ENCODE measurements at places on chromosomes 5 and 9.

DNA sequence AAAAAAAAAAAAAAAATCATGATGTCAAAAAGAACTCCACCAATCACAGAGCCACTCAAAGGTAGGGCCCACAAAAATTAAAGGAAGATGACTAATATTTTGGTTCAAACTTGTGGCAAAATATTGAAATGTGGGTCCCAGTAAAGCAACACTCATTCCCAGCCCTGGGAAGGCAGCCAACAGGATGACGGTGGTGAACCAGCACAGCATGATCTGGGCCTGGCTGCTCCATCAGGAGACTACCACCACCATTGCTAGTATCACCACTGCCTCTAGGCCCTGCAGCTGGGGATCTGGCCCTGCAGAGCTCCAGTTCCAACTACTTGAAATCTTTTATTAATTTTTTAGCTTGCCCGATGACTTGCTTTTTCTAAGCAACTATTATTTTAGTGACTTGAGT, 206.8 kb upstream of the ITGA1 start:
- peak; percentile 69 for DNase-seq

DNA sequence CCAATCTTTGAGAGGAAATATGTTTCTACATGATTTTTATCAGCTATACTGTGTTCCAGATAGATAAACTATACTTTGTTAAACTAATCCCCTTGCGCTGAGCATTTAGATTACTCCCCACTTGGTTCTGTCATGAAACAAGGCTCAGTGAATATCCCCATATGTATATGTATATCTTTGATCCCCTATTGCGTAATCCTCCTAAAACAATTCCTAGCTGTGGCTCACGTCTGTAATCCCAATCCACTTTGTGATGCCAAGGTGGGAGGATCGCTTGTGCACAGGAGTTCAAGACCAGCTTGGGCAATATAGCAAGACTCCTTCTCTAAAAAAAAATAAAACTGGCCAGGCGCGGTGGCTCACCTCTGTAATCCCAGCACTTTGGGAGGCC, 2.7 kb downstream of the PHYHD1 start:
- no peak for DNase-seq

GRCh38 chr5:171736976-171737891, 48.4 kb upstream of the SMIM23 start:
- DNase-seq, result peak; percentile 39

DNA sequence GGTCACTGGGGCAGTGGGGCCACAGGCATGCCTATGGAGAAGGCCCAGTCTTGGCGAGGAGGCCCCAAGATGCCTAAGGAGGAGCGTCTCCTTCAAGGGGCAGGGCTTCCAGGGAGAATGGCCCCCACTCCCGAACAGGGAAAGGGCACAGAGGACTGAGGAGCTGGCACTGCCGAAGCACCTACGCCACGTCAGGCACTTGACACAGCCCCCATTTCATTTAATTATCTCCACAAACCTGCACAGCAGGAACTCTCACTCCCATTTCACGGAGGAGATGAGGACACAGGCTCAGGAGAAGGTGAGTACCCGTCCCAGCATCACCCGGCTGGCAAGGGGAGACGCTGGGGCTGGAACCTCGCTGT, 26.0 kb downstream of the EGR1 start:
- DNase-seq, result no peak

GRCh38 chr5:101658433-101658832, 637.7 kb downstream of the SLCO4C1 start:
- DNase-seq, result no peak

GRCh38 chr5:38339446-38339845, 81.1 kb downstream of the EGFLAM start:
- DNase-seq, result no peak

- DNase-seq, result no peak
These were observed 327.3 kb upstream of the CDH6 start for GRCh38 chr5:30866142-30866541.

- peak; percentile 52 for DNase-seq
These were observed 59.9 kb upstream of the PLPP1 start for GRCh38 chr5:55594671-55595070.

- DNase-seq, result no peak
These were observed 17.5 kb downstream of the BAAT start for GRCh38 chr9:101367323-101367722.

DNA sequence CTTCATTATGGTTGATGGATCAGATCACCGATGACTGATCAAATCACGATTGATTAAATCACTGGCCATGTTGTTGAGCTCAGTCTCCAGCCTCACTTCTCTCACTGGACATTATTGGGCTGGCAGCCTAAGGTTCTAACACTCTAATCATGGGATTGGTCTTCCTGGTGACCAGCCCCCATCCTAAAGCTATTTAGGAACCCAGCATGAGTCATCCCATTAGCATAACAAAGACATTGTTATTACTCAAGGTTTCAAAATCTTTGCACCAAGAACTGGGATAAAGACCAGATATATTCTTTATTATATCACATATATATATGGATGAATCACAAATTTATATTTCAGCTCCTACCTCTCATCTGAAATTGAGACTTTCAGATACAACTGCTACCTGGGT, 272.1 kb upstream of the IL12B start:
- DNase-seq, result no peak

GRCh38 chr5:40202814-40203440, 476.8 kb upstream of the PTGER4 start:
- no peak for DNase-seq

DNA sequence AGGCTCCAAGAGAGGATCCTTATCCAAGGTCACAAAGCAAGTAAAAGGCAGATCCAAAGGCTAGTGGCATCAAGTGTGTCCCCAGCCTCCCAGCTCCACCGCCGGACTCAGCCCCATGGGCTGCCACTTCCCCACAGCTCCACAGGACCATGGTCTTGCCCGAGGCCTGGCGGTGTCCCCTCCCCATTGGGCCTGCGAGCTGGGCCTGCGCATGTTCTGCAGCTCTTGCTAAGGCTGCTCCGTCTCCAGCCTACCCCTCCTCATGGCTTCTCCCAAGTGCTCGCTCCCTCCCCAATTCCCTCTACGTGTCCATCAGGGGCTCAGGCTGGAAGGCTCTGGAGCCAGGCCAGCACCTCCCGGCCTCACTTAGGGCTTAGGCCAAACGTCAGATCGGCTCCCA, 29.4 kb downstream of the DBH start:
- DNase-seq, result no peak

GRCh38 chr5:150181766-150182545, 7.9 kb upstream of the SLC6A7 start:
- DNase-seq, result no peak

DNA sequence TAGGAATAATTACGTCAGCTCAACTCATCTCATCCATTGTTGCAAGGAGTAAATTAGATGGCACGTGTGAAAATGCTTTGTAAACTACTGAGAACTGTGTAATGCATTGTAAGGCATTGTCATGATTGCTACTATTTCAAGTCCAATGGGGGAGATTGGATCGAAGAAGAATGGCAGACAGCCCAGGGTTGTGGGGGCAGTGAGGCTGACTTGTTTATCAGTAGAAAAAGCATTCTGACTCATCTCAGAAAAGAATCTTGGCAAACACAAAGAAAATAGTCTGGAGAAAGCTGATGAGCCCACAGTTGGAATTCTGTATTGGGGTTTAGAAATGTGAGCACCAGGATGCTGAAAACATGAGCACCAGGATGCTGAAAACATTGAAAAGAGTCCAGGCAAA, 28.0 kb upstream of the DAP start:
- DNase-seq, result peak; percentile 82

GRCh38 chr5:56525113-56525512, 290.2 kb upstream of the MAP3K1 start:
- DNase-seq, result peak; percentile 62

DNA sequence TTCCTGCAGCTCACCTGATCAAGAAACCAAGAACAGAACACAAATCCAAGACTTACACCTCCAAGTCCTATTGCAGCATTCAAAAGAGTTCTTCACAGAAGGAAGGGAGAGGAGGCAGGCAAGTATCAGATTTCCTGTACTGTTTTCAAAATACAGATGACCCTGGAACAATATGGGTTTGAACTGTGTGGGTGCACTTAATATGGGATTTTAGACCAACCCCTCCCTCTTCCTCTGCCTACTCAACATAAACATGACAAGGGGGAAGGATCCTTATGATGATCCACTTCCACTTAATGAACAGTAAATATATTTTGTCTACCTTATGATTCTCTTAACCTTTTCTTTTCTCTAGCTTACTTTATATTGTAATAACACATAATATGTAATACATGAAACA, 104.6 kb downstream of the ELAVL2 start:
- DNase-seq, result no peak

GRCh38 chr9:121107029-121107428, 32.3 kb downstream of the CNTRL start:
- no peak for DNase-seq

- DNase-seq, result no peak
These were observed 6.7 kb downstream of the BRD3 start for GRCh38 chr9:134061019-134061687.

DNA sequence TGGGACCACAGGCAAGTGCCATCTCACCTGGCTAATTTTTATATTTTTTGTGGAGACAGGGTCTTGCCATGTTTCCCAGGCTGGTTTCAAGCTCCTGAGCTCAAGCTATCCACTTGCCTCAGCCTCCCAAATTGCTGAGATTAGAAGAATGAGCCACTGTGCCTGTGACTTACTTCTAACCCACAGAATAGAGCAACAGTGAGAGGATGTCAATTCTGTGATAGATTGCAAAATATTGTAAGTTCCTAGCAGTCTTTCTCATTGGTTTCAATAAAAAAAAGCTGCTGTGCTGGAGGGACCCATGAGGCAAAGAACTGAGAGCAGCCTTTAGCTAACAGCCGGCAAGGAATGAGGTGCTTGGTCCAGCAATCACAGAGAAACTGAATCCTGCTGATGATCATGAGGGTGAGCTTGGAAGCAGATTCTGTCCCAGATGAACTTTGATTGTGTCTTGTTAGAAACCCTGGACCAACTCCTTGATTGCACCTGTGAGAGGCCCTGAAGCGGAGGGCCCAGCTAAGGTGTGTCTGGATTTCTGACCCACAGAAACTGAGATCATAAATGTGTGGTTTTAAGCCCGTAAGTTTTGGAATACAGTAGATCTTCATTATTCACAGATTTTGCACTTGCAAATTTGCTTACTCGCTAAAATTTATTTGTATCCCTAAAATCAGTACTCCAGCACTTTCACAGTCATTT, 149.7 kb downstream of the GCNT1 start:
- no peak for DNase-seq

- no peak for DNase-seq
These were observed 149.3 kb downstream of the RGS3 start for GRCh38 chr9:113612828-113613227.

GRCh38 chr5:180208435-180209081, 453 bp downstream of the RASGEF1C start:
- DNase-seq, result no peak
